Hair follicle dermal papilla cell (primary cell): ENCODE measurements at places on chromosomes 13 and 19. TPM values are rescaled to one million over a fixed set of nuclear protein-coding genes. Genes with fewer than 3 reads are reported as not detected.

The SLC25A41 gene
- 0.12 and 0.16 TPM in 2 replicates for total RNA-seq

The URAD gene
- total RNA-seq, result not detected in 2 replicates

The ADGRE1 gene
- total RNA-seq, result not detected in 2 replicates

The PRTN3 gene
- total RNA-seq, result not detected in 2 replicates

The VSIG10L gene
- 0.49 and 0.81 TPM in 2 replicates for total RNA-seq

The CBY2 gene
- total RNA-seq, result not detected in 2 replicates

The FUZ gene
- total RNA-seq, result 21.3 and 22.1 TPM in 2 replicates
